ENCODE measurements at places on chromosomes 6 and 20.

GRCh38 chr6:41785254-41785653 is 2.2 kb upstream of the TOMM6 start:
- DNase-seq: no peak

GRCh38 chr20:5141615-5142014 is 14.8 kb downstream of the CDS2 start:
- DNase-seq: no peak

DNA sequence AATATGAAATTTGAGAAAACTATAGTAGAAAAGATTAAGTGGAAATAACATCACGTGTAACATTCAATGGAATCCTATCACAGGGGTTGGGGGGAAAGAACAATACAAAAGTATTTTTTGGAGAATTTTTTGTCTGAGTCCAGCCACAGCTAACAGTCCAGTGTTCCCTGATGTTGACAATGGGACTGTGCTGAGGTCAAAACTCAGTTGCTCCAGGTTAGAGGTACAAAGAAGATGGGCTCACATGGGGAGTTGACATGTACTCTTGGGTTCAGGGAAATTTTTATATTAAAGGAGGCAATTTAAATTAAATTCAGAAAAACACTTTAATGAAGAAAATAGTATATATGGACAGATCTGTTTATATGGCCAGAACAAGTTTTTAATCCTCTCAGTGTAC is 995 bp downstream of the MYCT1 start:
- DNase-seq: no peak

DNA sequence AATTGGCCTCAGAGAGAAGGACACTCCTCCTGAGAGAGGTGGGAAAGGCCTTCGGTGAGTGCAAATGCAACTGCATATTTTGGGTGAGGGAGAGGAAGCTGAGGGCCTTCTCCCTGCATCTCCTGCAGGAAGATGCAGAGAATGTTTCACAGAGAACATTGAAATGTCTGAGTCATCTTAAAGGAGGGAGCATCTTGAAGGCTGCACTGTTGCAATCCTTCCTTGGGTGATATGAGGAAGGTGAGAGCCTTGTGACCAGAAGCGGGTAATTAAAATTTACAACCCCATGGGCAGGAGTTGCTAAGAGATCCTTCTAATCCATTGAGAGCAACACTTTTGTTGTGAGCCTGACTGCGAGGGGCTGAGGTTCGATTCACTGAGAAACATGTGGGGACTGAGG is 375.7 kb upstream of the MARCKS start:
- DNase-seq: no peak

- no peak for DNase-seq
Measured at GRCh38 chr6:27327023-27327738, 15.1 kb upstream of the POM121L2 start.

GRCh38 chr6:113104541-113104940 is 752.6 kb upstream of the MARCKS start:
- DNase-seq: no peak

DNA sequence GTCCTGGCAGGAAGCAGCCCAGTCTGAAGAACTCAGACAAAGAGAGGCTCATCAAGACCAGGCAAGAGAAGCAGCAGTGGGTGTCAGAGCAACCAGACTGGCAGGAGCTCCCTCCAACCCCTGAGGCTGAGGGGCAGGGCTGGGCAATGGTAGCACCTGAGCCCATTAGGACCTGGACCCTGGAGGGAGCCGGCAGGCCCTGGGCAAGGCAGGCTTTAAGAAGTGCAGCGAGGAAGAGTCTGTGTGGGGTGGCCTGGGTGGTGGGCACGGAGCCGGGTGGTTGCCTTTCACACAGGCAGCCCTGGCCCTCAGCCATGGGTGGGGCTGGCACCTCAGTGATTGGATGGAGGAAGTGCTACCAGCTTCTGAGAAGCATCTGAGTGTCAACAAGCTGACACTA is 33.1 kb upstream of the IRF4 start:
- DNase-seq: no peak

DNA sequence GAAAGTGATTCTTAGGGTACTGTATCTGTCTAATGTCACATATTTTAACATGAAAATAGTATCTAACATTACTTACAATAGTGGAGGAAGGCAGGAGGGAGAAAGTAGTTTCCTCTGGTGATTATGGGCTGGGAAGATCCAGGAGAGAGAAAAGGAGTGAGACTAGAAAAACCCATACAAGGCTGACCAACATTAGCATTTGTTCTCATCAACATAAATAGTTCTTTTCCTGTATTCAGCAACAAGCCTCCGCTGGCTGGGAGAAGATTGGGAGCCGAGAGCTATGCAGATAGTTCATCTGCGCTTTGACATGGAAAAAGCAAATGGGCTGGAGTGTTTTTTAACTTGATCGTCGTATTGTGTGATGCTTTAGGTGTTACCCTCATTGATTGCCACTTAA is 239.4 kb downstream of the PHACTR1 start:
- DNase-seq: no peak

DNA sequence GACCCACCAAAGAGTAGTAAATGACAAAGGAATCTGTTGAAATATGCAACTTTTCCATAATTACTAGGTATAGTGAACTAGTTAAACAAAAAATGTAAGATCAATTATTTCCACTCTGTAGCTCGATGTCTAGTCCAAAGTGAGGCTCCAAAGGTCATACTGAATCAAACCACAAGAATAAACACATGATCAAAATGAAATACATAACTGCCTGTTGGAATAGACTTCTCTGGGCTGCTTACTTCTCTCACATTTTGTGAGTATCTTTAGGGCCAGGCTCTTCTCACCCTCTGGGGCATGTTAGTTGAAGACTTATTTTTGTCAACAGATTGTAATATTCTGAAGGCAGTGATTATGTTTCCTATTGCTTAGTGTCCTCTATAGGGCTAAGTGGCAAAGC is 103.7 kb upstream of the TMEM170B start:
- no peak for DNase-seq

DNA sequence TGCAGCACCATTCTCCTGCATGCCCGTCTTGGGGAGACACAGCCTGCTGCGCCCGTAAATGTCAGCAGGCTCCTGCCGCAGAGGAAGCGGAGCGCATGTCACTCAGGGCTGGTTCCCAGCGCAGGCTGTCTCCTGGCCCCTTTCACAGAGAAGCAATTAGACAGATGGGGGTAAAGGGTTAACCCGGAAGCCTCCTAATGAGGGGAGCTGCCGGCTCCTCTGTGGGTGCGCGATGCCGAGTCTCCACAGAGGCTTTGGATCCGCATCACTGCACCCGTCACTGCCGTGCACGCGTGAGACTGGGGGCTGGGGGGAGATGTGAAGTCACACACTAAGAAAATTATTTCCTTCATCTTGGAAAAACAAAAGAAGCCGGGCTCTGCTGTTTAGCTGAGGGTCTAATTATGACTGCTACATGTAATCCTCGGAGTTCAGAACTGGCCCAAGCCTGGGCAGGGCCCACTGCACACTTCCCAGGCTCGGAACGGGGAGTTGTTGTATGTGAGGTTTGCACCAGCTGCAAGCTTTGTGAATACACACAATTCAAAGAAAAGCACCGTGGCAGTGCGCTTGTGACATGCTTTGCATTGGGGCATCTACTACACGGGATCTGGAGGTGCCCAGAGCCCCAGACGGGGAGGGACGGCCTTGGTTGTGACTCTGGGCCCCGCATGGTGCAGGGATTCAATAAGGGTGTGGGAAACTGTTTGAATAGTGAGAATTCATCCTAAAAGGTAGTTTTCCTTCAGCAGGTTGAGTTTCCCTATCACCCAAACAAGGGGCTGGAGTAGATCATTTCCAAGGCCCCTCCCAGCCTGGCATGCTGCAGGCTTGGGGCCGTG is 331.6 kb downstream of the TAF4 start:
- DNase-seq: no peak

DNA sequence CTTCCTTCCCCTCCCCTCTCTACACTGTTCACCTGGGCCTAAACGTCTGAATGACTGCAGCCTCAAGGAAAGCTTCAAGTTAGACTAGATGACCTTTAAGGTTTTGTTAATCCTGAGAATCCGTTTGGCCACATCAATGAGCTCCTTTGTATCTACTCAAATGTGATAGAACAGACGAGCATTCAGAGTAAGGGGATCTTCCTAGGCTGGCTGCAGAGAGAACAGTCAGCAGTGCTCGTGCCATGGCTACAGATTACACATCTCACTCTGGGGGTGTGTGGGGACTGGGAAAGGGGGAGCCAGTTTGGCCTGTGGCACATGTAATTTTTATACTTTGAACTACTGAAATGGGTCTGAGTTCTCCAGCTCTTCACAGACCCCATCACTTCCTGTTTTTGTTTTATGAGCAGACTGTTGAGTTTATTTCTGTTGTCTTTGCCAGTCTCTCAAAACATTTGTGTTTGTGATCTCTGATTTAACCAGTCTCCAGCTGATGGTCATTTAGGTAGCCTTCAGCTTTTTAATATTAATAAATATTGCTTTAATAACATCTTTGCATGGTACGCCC is 50.9 kb downstream of the KCNS1 start:
- no peak for DNase-seq

DNA sequence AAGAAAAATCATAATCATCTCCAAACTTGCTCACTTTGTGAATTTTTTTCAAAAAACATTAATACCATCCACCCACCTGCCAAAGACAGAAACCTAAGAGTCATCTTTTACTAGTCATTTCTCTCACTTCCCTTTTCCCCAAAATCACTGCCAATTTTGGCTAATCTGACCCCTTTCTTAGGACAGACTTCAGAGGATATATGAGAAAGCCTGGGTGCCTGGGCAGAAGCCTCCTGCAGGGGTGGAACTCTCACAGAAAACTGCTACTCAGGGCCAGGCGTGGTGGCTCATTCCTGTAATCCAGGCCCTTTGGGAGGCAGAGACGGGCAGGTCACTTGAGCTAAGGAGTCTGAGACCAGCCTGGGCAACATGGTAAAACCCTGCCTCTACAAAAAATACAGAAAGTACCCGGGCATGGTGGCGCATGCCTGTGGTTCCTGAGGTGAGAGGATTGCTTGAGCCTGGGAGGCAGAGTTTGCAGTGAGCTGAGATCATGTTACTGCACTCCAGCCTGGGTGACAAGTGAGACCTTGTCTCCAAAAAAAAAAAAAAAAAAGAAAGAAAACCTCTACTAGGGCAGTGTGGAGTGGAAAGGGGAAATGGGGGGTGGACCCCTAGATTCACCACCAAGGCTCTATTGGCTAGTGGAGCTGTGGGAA is 3.8 kb downstream of the DEK start:
- peak; percentile 15 for DNase-seq

DNA sequence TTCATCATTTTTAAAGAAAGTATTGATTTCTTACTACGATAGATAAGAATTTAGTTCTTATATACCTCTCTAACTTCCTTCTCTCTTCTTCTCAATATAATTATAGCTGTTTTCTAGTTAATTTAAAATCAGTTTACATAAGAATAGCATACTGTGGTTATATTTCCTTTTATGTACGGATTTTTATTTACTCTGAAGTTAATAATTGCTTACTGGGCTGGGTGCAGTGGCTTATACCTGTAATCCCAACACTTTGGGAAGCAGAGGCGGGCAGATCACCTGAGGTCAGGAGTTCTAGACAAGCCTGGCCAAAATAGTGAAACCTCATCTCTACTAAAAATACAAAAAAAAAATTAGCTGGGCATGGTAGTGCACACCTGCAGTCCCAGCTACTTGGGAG is 9.7 kb downstream of the ACSS2 start:
- DNase-seq: no peak

- no peak for DNase-seq
Measured at GRCh38 chr6:17417817-17418216, 24.4 kb downstream of the CAP2 start.

- DNase-seq: no peak
Measured at GRCh38 chr6:108831104-108831503, 17.1 kb upstream of the ARMC2 start.

- DNase-seq: no peak
Measured at GRCh38 chr6:15960740-15961634, 167.9 kb upstream of the MYLIP start.

GRCh38 chr6:139418481-139419132 is 44.2 kb upstream of the CITED2 start:
- DNase-seq: no peak

DNA sequence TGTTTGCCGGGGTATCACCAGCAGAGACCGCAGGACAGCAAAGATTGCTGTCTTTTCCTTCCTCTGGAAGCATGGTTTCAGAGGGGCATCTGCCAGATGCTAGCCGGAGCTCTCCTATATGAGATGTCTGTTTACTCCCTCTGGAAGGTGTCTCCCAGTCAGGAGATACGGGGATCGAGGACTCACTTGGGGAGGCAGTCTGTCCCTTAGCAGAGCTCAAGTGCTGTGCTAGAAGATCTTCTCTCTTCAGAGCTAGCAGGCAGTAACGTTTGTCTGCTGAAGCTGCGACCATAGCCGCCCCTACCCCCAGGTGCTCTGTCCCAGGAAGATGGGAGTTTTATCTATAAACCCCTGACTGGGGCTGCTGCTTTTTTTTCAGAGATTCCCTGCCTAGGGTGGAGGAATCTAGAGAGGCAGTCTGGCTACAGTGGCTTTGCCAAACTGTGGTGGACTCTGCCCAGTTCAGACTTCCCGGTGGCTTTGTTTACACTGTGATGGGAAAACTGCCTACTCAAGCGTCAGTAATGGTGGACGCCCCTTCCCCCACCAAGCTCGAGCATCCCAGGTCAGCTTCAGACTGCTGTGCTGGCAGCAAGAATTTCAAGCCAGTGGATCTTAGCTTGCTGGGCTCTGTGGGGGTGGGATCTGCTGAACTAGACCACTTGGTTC is 133.0 kb upstream of the FLRT3 start:
- no peak for DNase-seq

DNA sequence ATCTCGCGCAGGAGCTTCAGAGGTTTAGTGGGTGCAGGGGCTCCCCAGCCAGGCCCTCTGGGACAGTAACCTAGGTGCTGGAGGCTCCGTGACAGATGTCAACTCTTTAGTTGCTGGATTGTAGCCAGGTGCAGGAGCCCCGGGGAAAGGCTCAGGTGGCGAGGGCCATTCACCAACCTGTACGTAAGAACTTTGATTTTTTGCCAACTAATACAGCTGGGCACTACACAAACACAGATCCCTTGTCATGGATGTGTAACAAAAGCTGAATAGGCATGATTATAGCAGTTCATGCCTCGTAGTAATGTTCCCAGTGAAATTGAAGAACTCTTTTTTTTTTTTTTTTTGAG is 82.6 kb downstream of the CDC5L start:
- no peak for DNase-seq

DNA sequence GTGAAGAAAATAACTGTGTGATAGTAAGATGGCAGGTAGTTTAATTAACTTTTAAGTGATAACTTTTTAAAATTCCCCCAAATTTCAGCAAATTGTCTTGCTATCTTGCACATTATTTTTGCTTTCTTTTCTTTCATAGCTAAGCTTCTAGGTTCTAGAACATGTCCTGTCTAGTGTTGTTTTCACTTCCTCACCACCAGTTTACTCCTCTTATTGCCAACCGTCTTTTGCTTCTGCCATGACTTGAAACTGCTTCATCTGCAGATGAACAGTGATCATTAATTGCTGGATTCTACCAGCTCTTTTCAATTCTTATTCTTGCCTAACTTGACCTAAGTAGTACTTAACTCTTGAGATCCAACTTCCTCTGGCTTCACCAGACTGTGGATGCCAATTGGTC is 137.8 kb downstream of the CENPW start:
- no peak for DNase-seq

- DNase-seq: no peak
Measured at GRCh38 chr6:63804381-63804956, 168.9 kb downstream of the PHF3 start.

GRCh38 chr20:25054096-25054820 is 3.7 kb downstream of the ACSS1 start:
- no peak for DNase-seq

- peak; percentile 80 for DNase-seq
Measured at GRCh38 chr6:157873735-157874344, 50.8 kb downstream of the SNX9 start.

Data from CD4-positive, alpha-beta T cell treated with Interleukin-12 subunit alpha and Interleukin-12 subunit beta, for 1 hour (primary cell).